Kasumi-1 (cell line): ENCODE measurements at places on chromosomes 13 and 19.

GRCh38 chr19:4534836-4535658 lies at the start of gene PLIN5:
Gene PLIN5, minus strand, starts transcription at chr19:4535224. Its CDS starts 1,150 bp downstream, at chr19:4534074.
- no peak for DNase-seq

DNA sequence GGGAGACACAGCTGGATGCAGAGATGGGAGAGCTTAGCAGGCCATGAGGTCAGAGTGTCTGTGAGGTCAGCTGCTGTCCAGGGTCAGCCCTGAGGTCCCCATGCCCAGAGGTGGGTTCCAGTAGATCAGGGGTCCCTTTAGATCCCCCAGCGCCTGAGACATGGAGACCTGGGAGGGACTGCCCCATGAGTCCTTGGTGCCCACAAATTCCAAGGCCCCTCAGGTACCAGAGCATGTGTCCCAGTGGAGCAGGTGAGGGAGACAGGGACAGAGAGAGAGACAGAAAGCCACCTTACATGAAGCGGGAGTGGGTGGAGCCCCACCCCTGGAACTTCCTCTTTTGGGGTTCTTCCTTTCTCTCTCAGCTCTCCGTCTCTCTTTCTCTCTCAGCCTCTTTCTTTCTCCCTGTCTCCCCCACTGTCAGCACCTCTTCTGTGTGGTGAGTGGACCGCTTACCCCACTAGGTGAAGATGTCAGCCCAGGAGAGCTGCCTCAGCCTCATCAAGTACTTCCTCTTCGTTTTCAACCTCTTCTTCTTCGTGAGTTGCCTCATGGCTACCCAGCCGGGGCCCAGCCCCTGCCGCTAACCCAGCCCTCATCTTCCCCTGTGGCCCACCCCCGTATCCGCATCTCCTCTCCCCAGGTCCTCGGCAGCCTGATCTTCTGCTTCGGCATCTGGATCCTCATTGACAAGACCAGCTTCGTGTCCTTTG lies at the start of gene CD37:
CD37 (plus strand) TSS at position 336 of the 713 bp plus-strand sequence; CDS start at position 471, 135 bp downstream.
- DNase-seq = peak; percentile 75

- no peak for DNase-seq
Measured at GRCh38 chr13:32209652-32210051, 105.5 kb downstream of the ZAR1L start.

GRCh38 chr13:63088226-63088625 lies 1672.6 kb upstream of the PCDH20 start:
- no peak for DNase-seq

- DNase-seq = no peak
Measured at GRCh38 chr13:40981361-40981760, 37.8 kb downstream of the ELF1 start.

DNA sequence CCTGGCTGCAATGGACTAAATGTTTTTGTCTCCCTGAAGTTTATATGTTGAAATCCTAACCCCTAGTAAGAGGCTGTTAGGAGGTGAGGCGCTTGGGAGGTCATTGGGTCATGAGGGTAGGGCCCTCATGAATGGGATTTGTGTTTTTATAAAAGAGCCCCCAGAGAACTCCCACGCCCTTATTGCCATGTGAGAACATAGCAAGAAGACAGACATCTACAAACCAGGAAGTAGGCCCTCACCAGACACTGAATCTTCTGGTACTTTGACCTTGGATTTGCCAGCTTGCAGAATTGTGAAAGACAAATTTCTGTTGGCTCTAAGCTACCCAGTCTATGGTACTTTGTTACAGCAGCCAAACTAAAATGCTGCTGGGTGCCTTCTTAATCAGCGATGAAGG lies 96.1 kb upstream of the SPATA13 start:
- no peak for DNase-seq

- DNase-seq = peak; percentile 32
Measured at GRCh38 chr19:8577247-8577646, at the start of gene MYO1F. Gene MYO1F, minus strand, starts transcription at chr19:8577442. Its CDS starts 133 bp downstream, at chr19:8577309.

GRCh38 chr13:46598820-46599180 lies 45.8 kb downstream of the LRCH1 start:
- DNase-seq = peak; percentile 61

GRCh38 chr13:32248801-32249200 lies 66.4 kb downstream of the ZAR1L start:
- no peak for DNase-seq

GRCh38 chr19:55241143-55241934 lies 12.8 kb upstream of the TMEM86B start:
- no peak for DNase-seq

- no peak for DNase-seq
Measured at GRCh38 chr19:47021536-47022139, 2.0 kb downstream of the NPAS1 start.

DNA sequence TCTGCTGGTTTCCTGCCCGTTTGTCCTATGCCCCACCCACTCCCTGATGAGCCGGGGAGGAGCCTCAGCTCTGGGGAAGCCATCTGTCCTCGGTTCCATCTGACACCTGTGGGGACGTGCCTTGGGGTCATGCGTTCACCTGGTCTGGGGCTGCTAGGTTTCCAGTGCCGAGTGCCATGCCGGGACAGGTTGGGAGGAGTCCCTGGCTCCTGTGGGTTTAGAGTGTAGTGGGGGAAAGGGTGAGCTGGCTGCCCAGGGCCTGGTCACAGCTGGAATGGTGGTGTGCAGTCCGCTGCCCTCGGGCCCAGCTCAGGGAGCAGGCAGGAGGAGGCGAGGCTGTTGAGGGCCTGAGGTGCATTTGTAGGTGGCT lies 2.5 kb downstream of the KDM4B start:
- DNase-seq = no peak

GRCh38 chr13:72754111-72754510 lies 26.4 kb downstream of the BORA start:
- no peak for DNase-seq

DNA sequence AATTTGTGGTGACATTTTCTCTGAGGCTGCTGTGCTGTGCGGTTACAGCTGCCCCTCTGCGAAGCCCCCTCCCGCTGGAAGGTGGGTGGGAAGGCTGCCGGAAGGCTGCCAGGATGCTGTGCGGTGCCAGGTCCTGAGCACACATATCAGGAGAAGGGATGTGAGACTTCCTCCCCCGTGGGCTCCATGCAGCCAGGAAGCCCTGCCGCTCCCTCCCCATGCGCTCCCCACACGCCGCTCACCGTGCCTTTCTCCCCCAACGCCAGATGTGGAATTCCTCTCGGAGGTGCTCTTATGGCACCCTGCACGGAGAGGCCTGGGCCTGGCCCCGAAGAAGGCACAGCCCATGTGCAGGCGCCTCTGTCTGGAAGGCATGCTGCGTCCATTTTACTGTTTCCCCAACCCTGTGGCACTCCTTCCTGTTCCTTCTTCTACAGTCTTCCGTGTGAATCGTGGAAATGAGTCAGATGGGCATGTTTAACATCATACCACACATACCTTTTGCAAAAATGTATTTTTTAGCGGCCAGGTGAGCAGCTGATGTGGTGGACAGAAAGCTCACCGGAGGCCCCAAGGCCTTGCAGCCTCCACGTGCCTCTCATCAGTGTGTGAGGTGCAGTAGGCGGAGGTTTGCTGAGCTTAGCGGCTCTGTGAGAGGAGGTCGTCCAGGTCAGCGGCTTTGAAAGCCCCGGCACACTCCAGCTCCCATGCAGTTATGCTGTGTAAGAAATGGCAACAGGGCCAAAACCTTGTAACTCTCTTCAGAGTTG lies 88.0 kb downstream of the ATP11A start:
- no peak for DNase-seq

DNA sequence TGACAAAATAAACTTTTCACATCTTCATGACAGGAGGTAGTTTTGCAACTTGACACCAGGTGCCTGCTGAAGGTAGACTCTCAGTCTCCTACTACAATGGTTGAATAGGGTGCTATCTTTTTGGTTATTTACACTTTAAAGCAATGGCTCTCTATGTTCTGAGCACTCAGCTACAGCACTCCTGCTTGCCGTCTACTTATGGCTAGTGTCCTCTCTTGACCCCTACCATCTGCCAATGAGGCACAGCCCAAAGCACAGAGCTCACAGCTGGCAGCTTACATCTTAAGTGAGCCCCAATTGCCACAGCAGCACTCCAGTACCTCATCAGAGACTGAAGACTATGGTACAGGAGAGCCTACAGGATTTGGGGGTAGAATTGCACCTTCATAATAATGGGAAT lies 11.4 kb downstream of the ZNF708 start:
- no peak for DNase-seq

DNA sequence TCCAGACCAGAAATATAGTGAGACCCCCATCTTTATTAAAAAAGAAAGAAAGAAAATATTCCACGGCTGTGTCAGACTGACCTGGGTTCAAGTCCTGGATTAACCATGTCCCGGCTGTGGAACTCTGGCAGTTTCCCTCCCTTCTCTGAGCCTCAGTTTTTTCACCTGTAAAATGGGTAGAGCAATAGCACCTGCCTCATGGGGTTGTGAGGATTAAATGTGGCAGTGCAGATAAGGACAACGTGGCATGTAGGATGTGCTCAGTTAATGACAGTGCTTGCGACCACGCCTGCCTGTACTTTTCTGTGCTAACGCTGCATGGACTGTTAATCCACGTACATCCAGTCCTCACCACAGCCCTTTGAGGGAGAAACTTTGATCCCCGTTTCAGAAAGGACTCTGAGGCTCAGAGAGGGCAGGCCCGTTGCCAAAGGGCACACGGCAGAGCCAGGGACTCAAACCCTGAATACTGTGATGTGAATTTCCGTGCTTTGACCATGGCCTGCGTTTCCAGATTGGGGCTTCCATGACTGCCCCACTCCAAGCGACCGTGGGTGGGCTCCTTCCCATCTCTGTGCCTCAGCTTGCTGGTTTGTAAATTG lies 16.1 kb downstream of the SBK2 start:
- no peak for DNase-seq

- DNase-seq = no peak
Measured at GRCh38 chr19:52566588-52566987, 3.5 kb upstream of the ZNF701 start.

- DNase-seq = no peak
Measured at GRCh38 chr13:95642028-95642621, 2.4 kb downstream of the DZIP1 start.

DNA sequence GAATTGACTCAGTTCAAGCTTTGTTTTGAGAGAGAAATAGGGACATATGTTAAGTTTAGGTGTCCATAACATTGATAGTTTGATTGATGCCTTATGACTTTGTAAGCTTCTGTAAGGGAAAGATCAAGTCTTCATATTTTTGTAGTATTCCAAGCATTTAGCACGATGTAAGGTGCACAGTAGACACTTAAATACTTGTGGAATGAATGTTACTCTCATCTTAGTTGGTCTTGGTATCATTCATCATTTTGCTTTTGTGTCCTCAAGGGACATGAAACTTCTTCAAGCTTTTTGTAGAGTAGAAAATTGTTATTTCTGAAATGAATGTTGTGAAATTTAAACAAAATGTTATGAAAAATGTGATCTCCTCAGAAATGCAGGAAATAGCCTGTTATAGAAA lies 10.1 kb downstream of the TDRD3 start:
- no peak for DNase-seq

DNA sequence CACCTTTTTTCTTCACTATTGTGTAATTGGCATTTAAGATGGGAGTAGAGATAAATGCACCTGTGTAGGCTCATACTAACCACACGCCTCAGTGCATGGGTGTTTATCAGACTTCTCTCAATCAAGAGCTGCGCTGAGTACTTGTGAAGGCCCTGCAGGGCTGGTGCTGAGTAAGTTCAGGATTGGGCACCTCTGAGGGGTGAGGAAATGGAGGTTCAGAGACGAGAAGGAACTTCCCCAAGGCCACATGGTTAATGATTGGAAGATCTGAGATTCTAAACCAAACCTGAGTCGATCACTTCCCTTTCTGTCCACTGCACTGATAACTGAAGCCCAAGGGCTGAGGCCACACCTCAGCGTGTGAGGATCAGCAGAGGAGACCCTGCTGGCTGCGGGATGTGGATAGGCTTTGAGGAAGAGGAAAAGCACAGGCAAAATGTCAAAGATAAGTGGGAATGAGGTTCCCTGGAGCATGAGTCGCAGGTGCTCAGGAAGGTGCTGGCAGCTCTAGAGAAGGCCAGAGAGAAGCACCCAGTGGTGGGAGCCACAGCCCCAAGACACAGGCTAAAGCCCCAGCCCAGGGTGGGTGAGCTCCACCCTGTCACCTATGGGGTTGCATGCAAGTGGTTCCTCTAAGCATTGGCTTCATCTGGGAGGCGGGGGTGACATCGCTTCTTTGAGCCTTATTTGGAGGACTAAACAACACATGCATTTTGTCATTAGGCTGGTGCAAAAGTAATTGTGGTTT lies 32.3 kb upstream of the GJB6 start:
- DNase-seq = no peak

- no peak for DNase-seq
Measured at GRCh38 chr13:114174529-114174961, 4.5 kb upstream of the CFAP97D2 start.

DNA sequence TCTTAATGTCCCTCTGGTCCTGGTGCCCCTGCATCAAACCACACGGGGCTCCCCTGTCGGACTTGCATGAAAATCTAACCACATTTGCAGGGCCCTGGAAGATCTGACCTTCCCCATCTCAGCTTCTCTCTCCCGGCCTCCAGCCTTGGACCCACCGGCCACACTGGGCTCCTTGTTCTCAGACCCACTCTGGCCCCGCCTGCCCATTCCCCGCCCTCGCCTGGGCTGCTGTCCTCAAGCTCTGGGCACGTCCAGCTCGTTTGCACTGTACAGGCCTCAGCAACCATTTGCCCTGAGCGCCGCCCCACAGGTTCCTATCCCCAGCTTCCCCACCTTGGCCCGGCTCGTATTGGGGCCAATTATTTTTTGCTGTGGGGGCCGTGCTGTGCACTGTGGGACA lies 10.5 kb downstream of the MYO9B start:
- no peak for DNase-seq

DNA sequence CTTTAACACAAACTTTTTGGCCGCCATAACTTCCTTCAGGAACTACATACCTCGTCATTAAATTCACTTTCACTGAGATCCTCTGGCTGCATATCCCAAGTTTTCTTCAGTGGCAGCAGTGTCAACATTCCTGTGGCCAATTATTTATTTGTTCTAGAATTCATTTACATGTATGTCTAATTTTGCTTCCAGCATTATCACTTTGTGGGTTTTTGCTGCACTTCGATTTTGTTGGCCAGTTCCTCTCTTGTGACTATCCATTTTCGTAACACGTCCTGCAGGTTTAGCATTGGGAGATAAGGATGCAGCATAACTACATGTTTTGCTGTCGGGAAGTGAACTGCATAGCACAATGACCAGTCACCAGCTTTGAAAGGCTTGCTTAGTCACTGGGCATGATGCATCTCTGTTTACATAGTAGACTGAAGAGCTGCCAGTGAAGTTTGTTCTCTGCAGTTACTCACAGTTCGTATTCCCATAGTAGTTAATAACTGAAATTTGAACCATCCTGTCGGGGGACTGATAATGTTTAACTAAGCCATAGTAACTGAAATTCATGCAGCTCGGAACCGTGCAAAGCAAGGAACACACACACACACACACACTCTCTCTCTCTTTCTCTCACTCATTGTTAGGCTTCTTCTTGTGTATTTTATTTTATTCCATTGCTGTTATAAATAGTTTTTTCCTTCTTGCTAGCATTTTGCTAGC lies 28.3 kb downstream of the ZNF507 start:
- no peak for DNase-seq

DNA sequence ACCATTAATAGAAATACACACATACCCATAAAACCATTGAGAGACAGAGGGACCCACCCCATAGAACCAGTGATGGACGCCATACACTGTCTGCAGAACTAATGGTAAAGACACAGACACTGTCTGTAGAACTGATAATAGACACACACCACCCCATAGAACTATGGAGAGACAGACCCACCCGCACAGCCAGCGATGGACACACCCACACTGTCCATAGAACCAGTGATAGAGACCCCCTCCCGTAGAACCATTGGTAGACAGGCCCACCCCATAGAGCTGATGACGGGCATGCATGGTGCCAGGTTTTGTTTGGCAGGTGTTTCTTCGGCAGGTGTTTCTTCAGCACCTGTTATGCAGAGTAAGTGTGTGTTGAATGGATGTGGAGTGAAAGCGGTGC lies 88.3 kb upstream of the TEX29 start:
- no peak for DNase-seq

GRCh38 chr13:58660826-58661225 lies 1029.3 kb downstream of the PCDH17 start:
- DNase-seq = no peak
